ENCODE measurements at places on chromosomes 4 and X.

DNA sequence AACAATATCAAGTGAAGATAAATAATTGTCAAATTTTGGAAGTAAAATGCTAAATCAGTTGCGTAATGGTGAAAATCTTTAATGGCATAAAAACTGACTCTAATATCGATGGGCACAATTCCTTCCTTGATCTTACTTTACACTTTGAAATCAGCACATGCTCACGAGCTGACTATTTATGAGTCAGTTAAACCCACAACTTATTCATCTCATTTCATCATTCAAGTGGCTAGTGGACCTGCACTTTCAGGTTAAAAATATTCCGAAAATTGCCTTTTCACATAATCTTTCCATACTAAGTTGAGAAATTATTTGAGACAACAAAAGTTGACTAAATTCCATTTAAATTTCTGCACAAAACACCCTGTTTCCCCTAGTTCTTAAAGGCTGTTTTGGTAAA lies 582.1 kb upstream of the TENM3 start:
- DNase-seq: no peak

DNA sequence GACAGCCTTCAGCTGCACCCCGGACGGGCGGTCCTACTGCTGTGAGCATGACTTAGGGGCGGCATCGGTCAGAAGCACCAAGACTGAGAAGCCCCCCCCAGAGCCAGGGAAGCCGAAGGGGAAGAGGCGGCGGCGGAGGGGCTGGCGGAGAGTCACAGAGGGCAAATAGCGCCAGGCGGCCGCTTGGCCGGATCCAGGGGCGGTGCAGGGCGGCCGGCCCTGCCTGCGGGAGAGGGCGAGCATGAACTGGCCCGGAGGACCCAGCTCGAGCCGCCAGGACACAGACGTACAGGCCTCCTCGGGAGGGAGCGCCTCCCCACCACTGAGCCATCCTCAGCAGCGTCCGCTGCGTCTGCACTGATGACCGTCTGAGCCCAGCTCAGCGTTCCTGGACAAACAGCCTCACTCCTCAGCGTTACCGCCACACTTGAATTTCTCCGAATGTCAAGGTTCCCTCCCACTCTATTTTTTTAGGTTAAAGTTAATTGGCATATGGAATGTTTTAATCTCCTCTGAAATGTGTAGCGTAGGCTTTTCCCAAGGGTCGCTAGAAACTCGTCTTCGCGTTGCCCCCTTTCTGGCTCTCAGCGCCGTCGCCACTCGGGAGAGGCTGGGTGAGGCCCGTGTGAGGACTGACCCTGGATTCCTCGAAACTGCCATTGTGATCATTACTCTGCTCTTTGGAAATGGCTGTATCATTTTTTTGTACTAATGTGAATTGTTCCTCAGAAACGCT lies 29.9 kb downstream of the NELFA start:
- no peak for DNase-seq

GRCh38 chrX:24648495-24648894 lies 1.3 kb upstream of the PCYT1B start:
- DNase-seq: no peak

DNA sequence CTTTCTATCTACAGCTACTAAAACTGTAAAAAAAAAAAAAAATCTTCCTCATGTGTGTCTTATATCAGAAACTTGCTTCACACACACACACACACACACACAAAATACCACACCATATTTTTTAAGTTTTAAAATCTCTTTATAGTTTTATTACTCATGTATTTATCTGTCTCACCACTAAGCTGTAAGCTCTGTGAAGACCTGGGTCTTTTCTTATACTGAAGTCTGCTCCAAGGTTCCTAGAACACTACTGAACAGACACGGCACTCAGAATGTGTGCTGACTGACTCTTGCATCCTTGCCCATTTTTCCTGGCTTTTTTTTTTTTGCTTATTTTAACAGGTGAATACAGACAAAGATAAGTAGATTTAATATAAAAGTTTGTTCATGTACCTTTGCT lies 135.6 kb upstream of the CXXC4 start:
- DNase-seq: no peak

DNA sequence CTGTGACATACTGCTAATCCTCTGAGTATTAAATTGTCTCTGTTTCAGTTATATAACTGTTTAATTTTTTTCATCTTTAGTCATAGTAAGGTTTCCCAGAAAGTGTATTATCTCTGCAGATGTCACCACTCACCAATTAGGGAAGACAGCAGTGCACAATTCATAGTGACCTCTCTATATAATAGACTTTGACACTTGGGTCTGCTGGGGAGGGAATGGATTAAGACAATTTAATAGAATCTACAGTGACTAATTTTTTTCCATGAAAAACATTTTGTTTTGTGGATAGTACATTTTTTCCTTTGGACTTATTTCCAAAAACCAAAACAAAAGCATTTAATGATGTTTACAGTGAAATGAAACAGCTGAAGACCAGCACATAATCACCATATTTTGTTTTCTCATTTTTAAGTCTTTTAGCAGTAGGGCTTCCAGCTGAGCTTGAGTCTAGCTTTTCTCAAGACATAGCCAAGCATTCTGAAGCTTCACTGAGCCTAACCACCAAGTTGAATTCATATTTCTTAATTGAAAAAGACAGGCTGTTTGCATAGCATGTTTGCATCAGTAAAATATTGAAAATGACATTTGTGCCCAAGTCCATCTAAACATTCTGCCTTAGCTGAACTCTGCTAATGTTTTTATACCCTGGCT lies 69.5 kb downstream of the PCDH19 start:
- DNase-seq: no peak

DNA sequence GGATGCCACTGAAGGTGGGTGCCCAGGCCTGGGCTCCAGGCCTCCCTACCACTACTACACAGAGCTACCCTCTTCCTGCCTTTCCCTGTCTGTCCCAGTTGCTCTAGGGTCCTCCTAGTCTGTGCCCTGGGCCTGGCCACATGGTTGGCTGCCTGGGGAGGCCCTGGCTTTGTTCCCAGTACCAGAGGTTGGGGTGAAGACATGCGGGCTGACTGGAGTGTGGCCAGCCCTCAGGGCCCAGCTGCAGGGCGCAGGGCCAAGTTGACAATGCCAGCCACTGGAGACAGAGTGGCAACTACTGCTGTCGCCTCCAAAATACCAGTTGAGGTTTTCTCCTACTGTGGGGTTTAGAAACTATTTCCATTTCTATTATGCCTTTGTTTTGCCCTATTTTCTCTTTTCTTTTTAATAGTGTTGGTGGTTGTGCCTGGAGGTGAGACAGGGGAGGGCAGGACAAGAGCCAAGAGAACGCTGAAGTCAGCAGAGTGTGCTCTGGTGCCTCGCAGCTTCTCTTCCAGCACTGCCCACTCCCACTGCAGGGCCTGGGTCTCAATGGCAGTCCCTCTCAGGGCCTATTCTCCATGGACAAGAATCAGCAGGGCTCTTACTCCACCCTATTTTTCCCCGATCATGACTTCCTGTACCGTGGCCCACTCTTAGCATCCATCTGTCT lies 32.2 kb upstream of the XPNPEP2 start:
- DNase-seq: no peak

DNA sequence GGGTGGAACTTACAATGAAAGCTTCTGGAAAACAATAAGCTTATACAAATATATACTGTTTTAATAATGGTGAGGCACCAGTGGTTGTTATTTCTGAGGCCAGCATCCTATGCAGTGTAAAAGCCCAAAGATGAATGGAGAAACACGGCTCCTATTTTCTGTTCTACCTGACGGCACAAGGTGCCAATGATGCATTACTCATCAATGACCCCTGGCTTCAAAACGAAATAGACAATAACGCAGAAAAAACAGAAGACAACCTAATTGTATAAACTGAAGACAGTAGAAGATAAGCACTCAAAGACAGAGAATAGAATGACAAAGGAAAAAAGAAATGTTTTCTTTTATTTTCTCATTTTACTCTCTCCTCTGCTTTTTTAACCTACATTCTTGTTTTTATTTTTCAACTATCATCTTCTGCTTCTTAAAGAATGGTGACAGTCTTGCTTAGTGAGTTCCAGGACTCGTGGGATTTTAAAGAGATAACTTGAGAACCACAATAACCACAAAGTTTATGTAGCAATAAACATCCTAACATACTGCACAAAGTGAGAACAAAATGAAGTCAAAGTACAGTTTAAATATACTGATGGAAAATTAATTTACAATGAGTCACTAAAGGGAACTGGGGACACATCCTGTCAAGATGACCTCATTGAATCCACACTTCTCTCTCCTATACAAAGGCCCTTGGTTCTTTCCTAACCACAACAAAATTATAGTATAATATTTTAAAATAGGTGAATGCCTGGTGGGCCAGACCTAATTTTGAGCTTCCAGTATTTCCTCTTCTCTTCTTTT lies 169.8 kb downstream of the BTC start:
- DNase-seq: peak; percentile 45

Measured in HTR-8/SVneo (cell line).